ENCODE measurements at places on chromosomes 16 and 17.

DNA sequence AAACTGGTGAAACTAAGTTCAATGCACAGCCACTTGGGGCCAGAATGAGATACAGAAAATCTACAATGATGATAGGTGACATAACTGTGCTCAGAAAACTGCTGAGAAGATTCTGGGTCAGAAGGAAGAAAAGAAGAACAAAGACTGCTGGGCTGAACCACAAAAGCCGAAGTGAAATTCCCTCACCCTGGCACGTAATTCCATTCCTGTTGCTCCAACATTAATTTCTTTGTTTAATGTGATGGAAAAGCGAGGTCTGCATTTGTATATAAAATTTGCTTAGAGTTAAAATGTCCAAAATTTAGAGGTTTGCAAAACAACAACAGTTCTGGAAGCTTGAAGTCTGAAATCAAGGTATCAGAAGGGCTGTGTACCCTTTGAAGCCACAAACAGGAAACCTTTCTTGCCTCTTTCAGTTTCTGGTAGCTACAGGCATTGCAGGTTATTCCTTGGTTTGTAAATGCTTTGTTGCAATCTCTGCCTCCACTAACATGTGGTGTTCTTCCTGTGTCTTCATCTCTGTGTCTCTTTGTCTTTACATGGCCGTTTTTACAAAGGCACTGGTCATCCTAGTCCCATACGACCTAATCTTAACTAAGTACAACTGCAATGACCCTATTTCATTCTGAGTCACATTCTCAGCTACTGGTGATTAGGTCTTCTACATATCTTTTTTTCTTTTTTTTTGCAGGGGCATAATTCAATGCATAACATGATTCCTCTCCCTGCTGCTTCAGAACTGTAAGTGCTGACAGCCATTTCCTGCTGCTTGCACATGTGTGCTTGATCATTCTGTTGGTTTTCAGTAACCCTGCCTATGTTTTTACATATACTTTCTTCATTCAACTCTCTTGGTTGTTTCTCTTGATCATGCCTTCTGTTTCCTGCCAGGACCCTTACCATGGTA, 603.0 kb upstream of the CDH8 start:
- no peak for DNase-seq

DNA sequence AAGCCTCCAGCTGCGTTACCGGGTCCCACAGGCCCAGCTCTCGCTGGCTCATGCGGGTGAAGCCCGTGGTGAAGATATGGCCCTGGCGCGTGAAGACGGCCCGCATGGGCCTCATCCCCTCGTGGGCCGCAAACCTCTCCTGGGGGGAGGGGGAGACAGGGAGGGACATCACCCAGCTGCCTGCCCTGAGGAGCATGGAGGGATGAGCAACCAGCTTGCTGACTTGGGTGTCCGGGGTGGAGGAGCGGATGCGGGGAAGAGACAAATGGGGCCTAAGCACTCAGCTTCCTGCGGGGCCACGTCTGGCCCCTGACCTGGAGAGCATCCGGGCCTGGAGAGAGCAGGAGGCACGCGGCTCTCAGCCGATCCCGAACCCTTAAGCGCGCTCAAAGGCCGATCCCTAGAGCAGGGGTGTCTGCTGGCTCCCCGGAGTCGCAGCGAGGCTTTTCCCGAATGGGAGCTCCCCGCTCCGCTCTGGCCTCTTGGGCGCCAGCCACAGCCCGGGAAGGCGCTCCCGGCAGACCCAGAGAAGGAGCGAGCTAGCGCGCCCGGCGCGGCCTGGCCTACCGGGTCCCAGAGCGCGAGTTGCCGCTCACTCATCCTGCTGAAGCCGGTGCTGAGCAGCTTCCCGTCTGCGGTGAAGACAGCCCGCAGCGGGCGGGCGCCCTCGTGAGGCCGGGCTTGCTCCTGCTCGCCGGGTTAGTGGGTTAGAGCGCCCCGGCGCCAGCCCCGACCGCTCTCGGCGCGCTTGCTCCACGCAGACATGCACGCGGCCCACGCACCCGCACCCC, 5.0 kb downstream of the CORO6 start:
- peak; percentile 92 for DNase-seq

DNA sequence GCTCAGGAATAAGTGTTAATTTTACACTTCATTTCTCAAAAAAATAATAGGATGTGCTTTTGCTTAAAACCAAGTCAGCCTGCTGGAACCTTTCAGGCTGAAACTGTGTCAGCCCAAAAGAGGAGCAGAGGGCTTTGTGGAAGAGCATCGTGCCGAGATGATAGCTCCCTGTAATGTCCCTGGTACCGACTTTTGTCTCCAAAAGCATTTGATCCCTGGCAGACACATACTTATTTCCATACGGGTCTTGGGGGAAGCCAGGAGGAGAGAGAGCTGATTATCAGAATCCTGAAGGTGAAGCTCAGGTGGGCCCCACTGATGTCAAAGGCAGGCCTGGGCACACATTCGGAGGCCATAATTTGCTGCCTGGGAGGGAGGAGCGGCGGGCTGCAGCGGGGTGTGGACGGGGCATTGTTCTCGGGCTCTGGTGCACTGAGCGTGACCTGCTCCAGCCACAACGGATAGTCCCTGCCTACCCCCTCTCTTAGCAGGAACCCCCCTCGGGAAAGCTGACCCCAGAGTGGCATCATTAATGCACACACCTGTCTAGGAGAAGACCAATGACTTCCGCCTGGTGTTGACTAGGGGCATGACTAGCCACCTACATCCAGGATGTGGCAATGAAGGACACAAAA, 155.9 kb downstream of the C16orf78 start:
- no peak for DNase-seq

GRCh38 chr17:49715717-49716279, 8.0 kb upstream of the SLC35B1 start:
- no peak for DNase-seq

GRCh38 chr16:68972720-68973119, 129.4 kb downstream of the TANGO6 start:
- peak; percentile 67 for DNase-seq

GRCh38 chr16:53945996-53946395, 242.0 kb downstream of the FTO start:
- no peak for DNase-seq
